ENCODE measurements at places on chromosomes 6 and 20.

GRCh38 chr6:46273911-46274310 lies 103.1 kb upstream of the ENPP5 start:
- no peak for DNase-seq

- peak; percentile 90 for DNase-seq
Observed at GRCh38 chr20:14790771-14791620, 453.6 kb upstream of the FLRT3 start.

DNA sequence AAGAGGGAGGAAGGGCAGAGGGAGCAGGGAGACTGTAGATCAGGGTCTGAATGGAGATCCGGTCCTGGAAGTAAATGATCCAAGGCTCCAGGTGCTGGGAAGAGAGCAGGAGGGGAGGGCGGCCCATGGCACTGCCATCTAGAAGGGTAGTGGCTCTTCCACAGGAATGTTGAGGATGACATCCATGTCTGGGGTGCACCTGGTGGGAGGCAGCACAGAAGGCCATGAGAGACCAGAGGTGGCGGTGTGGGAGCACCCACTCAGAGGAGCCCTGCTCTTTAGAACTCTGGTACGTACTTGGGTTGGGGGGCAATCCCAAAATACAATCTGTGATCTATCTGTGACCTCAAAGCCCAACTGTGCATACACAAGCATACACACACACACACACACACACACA lies 13.5 kb downstream of the DEFB132 start:
- no peak for DNase-seq

GRCh38 chr20:21615617-21616080 lies 89.8 kb upstream of the PAX1 start:
- peak; percentile 93 for DNase-seq

- no peak for DNase-seq
Observed at GRCh38 chr6:788058-788457, 95.1 kb upstream of the EXOC2 start.

DNA sequence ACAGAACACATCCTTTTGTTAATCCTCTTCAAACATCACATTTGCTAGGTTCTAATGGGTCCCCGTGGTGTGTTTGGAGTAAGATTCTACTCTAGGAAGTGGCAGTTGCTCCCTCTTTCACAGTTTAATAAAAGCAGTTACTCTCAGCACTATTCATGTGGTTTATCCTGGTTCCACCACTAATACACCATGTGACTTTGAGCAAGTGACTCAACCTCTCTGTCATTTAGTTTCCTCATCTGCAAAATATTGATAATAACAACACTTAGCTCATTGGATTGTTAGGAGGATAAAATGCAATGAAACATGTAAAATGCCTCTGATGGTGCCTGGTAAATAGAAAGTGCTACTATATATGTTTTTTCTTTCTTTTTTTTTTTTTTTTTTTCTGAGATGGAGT lies 488.0 kb upstream of the NOX3 start:
- no peak for DNase-seq

GRCh38 chr20:5495939-5496338 lies 179.2 kb upstream of the PROKR2 start:
- DNase-seq: no peak
